ENCODE measurements at places on chromosomes 7 and 10.
A peak's percentile ranks its signal among the peaks of the same experiment; 100 is the strongest.

DNA sequence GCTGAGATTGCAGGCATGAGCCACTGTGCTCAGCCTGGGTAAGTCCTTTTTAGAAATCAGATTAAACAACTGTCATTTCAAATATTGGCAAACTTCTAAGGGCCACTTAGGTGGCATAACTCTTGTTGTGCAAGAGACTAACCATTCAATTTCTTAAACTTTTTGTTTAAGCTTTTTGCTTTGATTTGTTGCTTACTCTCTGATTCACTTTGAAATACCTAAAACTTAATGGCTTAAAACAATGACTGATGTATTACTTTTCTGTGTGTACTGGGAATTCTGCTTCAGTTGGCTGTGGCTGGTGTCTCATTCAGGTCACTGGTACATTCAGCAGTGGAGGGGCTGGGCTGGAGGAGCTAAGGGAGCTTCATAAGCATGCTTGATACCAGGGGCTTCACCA, 28.9 kb downstream of the ZNF25 start:
- no peak for DNase-seq

DNA sequence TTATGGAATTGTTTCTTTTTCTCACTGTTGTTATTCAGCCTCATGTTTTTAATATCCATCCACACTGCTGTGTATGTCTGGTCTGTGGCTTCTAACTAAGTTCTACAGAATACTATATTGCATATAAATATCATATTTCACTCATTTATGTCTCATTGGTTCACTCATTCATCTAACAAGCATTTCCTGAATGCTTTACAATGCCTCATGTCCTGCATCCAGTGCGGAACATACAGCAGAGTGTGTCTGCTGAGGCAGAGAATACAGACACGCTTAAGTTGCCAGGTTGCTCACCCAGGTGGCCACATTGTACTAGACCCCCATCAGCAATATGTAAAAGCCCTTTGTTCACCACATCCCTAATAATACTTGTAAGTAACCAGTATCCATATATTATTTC, 111.8 kb upstream of the CNTNAP2 start:
- no peak for DNase-seq

DNA sequence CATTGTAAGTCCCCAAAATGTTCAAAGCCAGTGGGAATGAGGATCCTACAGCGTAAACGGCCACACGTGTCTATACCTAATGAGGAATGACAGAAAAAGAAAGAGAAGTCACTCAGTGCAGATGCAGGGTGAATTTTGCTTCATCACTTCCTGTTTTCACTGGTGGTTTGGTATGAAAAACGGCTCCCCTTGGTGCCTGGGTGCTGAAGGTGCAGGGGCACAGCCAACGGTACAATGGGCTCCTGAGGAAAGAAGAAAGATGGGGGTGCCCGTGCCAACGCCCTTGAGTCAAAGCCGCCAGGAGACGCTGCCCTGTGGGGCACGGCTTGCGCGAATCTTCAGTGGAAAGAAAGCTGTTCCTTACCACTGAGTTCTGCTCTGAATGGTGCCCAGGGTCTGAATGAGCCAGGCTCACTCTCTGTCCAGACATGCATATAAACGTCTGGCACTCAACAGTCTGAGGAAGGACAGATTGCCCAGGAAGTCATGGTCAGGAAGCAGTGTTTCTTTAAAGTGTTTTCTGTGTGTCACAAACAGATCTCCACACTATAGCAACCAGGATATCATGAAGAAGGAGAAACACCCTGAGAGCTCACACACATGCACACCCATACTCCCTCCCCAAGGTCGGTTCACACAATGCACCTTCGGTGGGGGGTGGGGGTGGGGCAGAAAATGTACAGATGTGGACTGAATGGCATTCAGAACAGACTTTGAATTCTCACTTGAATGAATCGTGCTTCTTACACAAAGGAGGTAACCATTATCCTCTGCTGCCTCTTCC, 105.8 kb downstream of the ELMO1 start:
- peak; percentile 58 for DNase-seq

DNA sequence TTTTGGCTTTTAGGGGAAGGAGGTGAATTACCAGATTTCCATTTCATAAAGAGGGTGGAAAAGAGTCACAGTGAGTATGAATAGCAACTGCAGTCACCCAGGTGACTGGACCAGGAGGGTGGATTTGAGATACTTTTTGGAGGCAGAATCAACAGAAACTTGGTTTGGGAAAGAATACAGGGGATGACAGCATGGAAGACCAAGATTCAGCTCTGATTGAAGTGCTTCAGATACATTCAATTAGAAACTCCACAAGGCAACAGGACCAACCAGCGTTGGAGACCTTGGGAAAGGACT, 83.0 kb downstream of the SGMS1 start:
- no peak for DNase-seq

DNA sequence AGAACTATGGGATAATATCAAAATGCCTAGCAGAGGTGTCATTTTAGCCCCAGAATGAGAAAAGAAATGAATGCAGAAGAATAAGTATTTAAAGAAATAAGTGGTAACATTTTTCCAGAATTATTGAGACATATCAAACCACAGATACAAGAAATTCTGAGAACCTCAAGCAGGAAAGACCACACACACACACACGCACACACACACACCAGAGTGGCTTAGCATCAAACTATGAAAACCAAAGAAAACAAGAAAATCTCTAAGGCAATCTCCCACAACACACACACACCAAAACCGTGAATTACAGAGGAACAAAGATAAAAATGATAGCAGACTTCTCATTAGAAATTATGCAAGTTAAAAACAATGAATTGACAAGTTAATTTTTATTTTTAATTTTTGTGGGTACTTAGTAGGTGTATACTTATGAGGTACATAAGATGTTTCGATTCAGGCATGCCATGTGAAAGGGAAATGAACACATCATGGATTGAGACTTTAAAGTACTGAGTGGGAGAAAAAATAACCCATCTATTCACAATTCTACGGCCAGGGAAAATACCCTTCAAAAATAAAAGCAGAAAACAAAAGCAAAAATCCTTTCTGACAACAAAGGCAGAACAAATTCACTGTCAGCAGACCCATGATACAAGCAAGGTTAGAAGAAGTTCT, 14.6 kb downstream of the PPIF start:
- DNase-seq, result no peak

DNA sequence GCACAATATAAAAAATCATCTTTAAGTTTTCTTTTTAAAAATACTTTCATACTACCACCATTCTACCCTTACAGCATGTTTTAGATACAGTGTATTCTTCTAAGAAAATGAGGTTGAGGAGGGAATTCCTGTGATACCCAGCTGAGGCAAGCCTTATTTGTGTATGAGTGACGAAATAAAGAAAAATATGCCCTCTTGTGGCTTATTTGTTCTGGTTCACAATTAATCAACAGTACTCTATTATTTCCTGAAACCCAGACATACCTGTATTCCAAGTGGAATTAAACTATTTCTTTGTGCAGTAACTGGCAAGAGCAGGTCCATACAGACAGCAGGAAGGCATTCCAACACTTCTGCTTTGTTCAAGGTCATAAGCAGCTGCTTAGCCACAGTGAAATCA, 4.5 kb upstream of the SEMA3D start:
- no peak for DNase-seq

DNA sequence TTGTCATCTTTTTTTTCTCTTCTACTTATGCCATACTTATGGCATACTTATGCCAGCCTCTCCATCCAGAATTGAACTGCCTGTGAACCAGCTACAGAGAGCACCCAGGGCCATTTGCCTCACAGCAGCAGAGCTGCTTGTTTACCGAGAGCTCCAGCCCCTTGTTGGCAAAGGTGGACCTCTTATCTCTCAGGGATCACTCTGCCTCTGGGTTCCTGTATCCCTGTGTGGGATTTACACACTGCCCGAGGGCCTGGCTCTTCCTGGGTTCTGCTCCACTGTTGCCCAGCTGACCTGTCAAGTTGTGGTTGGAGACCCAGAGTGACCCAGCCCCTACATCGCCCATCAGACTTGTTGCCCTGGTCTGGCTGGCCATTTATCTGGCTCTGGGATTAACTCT, 22.3 kb downstream of the MRPS33 start:
- DNase-seq, result no peak

- no peak for DNase-seq
Observed at GRCh38 chr10:13820964-13821337, 234.2 kb downstream of the PRPF18 start.

DNA sequence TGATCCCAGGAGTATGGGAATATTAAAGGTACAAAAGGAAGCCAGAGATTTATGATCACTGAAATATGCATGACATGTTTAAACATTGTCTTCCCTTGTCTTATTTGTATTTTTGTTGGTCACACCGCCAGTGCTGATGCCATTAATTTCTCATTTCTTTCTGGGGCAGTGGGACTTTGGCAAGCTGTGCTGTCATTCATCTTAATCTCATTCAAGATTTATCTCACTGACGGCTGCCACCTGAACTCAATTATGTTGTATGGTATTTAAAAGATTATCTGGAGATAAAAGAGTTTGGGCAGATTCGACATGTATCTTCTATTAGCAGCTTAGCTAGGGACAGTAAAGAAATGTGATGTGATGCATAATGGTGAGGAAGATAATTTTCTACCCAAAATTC, 284.9 kb upstream of the PLXDC2 start:
- DNase-seq, result no peak

GRCh38 chr10:93058139-93058538, 2.5 kb upstream of the CYP26C1 start:
- DNase-seq, result no peak

GRCh38 chr7:10128748-10129147, 844.9 kb upstream of the PHF14 start:
- no peak for DNase-seq

DNA sequence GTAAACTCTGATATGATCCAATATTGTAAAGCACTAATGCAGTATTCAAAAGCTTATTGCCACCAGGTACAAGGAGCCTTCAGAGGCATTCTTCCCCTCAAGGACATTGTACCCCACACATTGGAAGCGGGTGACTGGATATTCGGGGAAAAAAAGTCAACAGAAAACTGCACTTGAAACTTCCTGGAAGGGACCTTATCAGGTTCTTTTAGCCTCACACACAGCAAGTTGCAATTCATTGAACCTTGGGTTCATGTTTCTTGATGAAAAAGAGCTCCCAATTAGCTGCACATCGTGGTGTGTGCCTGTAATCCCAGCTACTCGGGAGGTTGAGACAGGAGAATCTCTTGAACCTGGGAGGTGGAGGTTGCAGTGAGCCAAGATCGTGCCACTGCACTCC, 16.4 kb upstream of the MICU1 start:
- no peak for DNase-seq

DNA sequence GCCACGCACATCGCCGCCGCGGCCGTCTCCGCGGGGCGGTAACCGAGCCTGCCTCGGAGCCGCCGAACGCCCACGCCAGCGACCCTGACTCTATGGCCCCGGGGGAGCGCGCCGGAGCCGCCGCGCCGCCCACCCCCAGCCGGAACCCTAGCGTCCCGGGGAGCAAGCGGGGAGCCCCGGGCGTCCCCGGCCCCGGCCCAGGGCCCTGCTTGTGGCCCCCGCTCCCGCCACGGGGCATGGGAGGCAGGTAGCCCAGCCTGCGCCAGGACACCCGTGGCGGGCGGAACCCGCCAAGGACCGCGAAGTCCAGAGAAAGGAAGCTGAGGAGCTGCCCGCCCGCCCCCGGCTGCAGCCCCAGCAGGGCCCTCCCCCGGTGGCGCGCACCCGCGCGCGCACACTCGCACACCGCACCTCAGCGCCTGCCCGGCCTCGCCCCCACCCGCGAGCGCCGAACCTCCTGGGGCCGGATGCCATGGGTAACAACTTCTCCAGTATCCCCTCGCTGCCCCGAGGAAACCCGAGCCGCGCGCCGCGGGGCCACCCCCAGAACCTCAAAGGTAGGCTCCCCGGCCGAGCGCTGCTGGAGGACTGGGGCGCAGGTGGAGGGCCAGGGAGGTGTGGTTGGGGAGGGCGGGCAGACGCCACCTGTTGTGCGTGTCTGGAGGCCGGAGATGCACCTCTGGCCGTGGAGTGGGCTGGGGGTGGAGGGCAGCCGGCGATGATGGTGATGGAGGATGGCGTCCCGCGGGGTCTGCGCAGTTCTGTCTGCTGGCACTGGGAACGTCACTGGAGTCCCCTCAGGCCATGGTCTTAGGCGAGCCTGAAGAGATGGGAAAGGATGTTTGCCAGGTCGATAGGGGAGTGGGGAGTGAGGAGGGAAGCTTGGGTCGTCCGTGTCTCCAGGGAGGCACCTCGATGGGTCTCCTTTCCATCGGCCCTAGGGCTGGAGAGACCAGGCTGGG, 692 bp downstream of the NEURL1 start:
- peak; percentile 42 for DNase-seq

DNA sequence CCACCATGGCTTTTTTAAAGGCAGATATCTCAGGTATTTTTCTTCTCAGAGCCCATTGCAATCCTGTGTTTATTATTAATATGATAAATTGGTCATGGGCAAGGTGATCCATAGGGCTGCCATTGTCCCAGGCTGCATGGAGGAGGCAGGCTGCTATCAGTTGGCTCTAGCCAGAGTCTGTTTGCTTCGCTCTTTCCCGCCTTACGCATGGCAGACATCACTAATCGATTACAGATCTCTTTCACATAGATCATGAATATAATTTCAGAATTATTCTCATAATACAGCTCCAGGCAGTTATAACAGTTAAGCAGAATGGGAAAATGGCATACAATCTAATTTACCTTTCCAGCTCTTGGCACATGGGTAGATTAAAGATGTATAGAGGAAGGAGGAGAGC, 30.4 kb upstream of the HABP2 start:
- DNase-seq, result no peak

DNA sequence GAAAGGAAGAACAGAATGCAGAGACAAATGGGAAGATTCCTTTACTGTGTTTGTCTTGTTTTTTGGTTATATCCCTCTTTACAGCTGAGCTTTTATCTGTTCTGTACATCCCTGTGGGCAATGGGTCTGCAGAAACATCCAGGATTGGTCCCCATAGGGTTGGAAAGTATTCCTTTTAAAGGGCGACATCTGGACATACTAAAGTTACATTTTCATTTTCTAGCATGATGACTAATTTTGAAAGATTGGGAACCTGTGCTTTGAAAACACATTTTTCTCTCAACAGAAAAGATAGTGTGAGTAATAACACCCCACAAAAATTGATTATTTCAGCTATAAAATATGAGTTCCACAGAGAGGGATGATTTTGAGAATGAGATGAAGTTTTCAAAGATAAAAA, 435.8 kb downstream of the GPAM start:
- no peak for DNase-seq

DNA sequence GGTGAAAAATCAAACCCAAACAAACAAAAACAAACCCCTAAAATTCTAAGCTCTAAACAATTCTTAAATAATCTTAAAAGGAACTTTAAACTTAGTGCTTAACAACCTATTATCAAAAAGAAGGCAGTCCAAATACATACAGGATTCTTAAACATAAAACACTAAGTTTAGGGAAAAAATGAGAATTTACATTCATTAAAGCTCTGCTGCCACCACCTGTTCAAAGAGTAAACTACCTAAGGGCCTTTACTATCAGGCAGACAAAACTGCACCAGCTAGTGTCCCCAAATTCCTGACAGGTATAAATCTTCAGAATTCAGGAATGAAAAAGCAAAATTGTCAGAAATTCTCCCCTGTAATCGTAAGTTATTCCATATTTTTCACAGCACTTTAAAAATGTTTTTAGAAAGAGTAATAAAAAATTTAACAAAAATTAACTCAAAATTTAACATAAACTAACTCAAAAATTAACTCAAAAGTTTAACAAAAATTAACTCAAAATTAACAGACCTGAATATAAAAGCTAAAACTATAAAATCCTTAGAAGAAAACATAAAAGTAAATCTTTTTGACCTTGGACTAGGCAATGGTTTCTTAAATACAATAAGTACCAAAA, 55.1 kb downstream of the PDZD8 start:
- DNase-seq, result no peak

Measured in effector memory CD8-positive, alpha-beta T cell (primary cell).